Left hindlimb (tissue), 1 donor: ENCODE measurements at places on chromosomes 11 and 22.

GRCh38 chr22:40289991-40290459 lies 56.3 kb upstream of the ADSL start:
- no peak for DNase-seq

- DNase-seq = no peak
Measured at GRCh38 chr22:37765953-37766576, 41.7 kb upstream of the GCAT start.

GRCh38 chr11:75320046-75320618 lies 31.3 kb downstream of the ARRB1 start:
- no peak for DNase-seq

DNA sequence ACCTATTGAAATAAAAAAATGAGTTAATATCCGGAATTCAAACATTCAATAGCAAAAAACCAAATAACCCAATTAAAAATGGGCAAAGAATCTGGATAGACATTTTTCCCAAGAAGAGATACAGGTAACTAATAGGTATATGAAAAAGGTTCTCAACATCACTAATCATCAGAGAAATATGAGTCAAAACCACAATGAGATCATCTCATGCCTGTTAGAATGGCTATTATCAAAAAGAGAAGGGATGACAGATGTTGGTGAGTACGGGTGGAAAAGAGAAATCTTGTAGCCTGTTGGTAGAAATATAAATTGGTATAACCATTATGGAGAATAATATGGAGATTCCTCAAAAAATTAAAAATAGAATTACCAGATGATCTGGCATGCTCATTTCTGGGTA lies 26.9 kb upstream of the OR6M1 start:
- DNase-seq = no peak

GRCh38 chr11:120267319-120267718 lies 27.4 kb downstream of the POU2F3 start:
- DNase-seq = no peak
